A172 (cell line): ENCODE measurements at places on chromosomes 6 and 20.

GRCh38 chr6:45613656-45614055, 235.9 kb upstream of the SUPT3H start:
- no peak for DNase-seq

- no peak for DNase-seq
These were observed 734 bp upstream of the OGFRL1 start for GRCh38 chr6:71287926-71288227.

DNA sequence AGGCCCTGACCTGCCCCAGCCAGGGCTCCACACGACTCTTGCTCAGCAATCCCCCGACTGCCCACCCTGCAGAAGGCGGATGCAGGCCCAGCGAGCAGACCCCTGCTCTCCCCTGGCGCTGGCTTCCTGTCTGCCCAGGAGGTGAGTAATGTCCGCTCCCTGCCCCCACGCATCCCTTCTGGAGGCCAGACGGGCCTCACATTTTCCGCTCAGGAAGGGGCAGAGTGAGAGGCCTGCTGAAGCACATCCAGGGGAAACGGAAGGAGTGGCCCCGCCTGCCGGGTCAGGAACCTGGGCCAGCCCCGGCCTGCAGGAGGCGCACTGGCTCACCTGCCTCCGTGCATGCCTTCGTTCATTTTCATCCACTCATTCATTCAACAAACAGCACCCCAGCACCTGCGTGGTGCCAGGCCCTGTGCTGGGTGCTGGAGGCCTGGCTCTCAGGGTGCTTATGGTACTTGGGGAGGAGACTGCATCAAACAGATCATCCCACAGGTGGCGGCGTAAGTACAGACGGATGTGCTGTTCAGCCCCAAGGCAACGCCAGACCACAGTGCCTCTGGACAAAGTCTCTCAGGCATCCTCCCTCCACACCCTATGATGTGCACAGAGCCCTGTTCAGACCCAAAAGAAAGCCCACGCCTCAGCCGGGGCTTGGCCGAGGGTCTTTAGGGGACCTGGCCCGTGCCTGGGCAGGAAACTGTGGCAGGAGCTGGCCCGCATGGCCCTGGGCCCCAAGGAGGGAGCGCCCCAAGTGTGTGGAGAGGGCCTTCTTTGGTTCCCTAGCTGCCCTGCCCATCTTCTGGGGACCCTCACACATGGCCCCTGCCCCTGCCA, 112.1 kb downstream of the ASXL1 start:
- peak; percentile 46 for DNase-seq

GRCh38 chr6:780706-781105, 87.8 kb upstream of the EXOC2 start:
- no peak for DNase-seq

DNA sequence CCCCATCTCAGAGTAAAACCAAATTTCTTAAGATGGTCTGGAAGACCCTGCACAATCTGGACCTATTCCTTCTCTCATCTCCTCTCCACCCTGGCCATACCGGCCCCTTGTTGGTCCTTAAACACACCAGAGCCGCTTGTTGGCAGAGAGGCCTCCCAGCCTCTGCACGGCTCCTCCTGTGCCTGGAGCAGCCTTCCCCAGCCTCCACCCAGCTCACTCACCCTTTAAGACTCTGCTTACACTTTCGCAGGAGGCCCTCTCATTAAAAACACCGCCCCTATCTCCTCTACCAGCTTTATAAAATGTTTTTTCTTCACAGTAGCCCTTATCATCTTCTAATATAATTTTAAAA, 49.8 kb downstream of the BANF2 start:
- no peak for DNase-seq

- no peak for DNase-seq
These were observed 137.0 kb upstream of the SULF2 start for GRCh38 chr20:47922269-47922668.

GRCh38 chr20:18009116-18009515, 40.3 kb downstream of the MGME1 start:
- no peak for DNase-seq

GRCh38 chr20:55360895-55361294, 644.4 kb downstream of the CBLN4 start:
- DNase-seq = no peak

DNA sequence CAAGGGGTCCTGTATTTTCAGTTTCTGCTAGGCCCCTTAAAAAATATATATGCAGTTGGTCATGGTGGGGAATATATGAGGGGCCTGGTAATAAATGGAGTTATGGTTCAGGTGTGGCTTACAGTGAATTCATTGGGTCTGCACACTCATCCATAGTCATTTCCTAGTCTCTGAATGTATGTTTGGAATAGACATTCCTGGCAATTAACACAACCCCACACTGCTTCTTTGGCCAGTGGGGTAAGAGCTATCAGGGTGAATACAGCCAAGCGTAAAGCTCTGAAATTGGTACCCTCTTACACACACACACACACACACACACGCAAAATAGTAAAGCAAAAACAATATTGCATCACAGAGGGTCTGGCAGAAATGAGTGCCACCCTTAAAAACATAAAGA, 56.5 kb downstream of the QRSL1 start:
- DNase-seq = no peak

DNA sequence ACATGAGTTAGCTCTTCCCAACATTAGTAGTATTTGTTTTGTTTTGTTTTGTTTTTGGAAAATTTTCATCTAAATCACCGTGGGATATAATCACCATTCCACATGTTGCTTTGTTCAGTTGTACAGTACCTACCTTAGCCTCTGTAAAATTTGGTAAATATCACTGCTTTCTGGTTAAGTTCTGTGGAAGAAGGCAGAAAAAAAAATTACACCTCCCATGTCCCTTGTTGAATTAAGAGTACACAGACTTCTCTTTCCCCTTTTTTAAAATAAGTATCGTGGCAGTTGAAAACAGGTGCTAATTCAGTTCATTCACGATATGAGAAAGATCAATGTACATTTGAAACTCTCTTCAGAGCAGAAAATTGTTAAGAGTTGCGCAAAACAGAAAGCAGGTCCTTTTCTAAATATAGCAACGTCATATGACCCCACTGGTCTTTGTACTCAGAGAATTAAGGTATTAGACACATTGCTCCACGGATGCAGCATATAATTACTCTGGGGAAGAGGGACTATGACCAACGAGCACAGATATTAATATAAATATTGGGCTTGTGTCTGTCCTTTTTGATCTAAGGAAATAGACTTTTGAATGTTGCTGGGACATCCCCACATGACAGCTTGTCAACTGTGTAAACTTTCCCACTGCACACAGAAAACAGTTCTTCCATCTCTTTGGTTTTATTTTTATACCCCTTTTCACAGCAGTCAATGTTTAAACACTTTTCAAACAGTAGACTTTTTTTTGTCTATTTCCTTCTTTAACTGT, 58.6 kb upstream of the ZNF217 start:
- no peak for DNase-seq

- DNase-seq = peak; percentile 63
These were observed 118.9 kb downstream of the QKI start for GRCh38 chr6:163533443-163533842.

DNA sequence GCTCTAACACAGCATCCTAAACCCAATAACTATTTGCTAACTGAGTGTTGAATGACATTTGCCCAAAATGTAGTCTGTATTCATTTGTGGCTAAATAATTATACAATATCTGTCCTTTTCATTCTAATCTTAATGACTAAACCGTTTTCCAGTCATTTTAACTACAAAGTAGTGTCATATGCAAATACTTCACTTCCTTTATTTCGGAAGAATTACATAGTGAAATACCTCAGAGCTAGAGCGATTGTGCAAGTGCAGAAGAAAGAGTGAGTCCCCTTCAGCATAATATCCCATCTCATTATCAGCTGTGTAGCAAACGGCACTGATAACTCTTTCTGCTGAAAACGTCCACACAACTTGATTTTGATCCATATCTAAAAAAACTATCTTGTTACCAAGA, 66.2 kb downstream of the ROS1 start:
- no peak for DNase-seq

GRCh38 chr6:34986845-34987246, 97.8 kb downstream of the ANKS1A start:
- DNase-seq = peak; percentile 52

DNA sequence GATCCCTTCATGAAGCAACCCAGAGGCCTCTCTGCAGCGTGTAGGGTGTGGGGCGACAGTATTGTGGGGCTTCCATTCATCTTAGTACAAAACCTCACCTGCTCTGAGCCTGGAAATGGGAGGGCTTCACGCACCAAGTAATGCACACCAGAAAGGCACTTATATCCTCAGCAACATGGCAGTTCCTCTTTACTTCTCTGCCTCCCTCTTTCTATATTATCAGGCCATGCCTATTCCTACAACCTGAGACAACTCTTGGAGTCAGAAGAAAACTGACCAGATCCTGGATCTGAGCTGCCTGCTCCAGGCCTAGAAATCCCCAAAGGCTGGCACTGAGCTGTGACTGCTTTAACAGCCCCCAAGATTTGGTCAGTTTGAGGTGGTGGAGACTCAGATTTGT, 7.6 kb upstream of the ZNF76 start:
- no peak for DNase-seq

DNA sequence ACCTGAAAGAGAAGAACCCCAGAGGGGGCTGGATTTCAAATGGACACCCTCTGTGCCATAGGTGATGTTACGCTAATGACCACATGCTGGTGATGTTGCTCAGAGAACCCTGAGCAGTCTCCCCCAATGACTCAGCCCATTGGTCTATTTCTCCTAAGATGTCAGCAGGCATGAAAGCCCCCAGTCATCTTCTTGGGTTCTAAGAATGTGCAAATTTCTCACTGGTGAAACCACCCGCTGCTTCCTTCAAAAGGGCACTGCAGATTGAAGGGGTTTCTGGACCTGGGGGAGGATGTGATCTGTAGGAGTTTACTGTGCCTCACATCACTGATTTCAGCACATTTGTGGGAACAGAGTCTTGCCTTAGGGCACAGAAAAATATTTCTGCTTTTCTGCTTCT, 298.4 kb upstream of the MOCS1 start:
- DNase-seq = no peak

DNA sequence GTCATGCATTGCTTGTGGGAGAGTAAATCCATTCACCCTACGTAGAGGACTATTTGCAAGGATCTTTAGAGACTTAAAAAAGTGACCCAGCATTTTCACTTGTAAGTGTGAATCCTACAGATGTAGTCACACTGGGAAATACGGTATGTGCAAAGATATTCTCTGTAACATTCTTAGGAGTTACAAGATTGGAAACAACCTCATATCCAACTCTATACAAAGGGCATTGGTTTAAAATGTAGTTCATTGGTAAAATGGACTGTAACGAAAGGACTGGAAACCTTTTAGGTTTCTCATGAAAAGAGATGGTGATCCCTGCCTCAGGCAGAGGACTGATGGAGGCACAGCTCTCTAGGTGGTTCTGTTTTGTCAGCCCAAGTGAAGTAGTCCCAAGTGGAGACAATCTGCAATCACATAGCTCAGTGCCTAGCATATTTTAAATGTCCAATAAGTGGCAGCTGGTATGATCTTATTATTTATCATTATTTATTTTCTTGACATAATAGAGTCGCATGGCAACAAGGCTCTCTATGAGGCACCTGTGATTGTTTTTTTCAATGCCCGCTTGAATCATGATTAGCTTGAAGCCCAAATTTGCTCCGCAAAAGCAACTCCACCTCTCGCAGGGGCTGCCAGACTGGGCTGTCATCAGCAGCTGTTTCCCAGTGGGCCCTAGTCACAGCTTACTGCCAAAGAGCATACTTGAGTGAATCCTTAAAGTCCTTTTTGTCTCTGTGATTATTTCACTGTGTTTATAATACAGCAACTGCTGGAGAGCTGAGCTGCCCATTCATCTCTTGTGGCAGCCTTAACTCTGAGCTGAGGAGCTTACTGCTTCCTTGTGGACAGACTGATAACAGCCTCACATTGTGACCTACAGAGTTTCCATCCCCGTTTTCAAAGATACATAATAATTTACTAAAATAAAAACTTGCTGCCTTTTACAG, 19.8 kb upstream of the ENPP1 start:
- DNase-seq = no peak

DNA sequence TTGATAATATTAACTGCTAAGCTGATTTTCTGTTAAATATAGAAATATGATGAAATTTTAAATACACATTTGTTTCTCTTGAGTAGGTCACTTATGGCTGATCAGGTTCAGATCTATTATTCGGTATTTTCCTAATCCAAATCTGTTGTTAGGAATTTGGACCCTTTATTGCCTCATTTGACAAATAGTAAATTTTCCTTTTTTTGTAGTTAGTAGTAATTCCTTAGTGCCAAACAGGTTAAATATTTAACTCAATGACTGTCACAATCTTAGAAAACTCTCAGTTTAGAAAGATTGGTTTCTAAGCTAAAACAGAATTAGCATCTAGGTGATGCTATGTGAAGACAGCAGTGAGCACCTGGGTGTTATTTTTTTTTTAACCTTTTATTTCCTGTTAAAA, 1598.9 kb downstream of the KHDRBS2 start:
- no peak for DNase-seq

DNA sequence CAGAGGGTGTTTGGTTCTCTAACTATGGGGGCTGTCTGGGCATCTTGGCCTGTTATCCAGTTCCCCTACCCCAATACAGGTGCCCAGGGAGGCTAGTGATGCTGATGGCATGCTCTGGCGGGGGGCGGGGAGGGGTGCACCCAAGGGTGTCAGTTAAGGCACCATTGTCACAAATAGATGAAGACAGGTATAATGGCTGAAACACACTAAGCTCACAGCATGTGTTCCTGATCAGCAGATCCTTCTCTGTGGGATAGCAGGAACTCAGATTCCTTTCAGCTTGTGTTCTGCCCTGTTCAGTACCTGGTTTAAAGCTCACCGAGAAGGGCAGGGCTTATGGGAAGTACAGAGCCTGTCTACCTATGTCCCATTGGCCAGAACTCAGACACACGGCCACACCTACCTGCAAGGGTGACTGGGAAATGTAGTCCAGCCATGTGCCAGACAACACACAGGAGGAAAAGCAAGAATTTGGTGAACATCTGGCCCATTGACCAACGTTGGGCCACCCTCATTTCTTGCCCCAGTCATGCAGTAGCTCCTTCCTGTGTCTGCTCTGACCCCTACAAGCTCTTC, 3.4 kb upstream of the RSPO4 start:
- peak; percentile 47 for DNase-seq

- peak; percentile 53 for DNase-seq
These were observed 32.0 kb upstream of the POPDC3 start for GRCh38 chr6:105211831-105212230.

DNA sequence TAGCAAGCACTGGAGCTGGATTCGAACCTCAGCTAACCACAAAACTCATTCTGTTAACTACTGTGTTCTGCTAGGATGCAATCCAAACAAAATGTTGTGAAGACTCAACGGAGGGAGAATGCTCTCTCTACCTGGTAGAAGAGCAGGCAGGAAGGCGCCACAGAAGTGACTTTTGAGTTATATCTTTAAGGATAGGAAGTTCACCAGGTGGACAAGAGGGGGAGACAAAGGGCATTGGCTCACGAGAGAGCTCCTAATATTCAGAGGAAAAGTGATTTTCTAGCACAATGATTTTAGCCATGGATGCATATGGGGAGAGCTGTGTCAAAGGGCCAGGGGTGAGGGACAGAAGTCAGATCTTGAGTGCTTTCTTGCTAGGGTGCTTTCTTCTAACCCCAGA, 108.4 kb upstream of the MAFB start:
- peak; percentile 21 for DNase-seq
